ENCODE measurements at places on chromosomes 12 and 14.
A peak's percentile ranks its signal among the peaks of the same experiment; 100 is the strongest.

GRCh38 chr12:67593461-67594330 is 54.8 kb upstream of the DYRK2 start:
- DNase-seq: no peak

GRCh38 chr14:87813211-87813610 is 179.8 kb downstream of the GALC start:
- no peak for DNase-seq

DNA sequence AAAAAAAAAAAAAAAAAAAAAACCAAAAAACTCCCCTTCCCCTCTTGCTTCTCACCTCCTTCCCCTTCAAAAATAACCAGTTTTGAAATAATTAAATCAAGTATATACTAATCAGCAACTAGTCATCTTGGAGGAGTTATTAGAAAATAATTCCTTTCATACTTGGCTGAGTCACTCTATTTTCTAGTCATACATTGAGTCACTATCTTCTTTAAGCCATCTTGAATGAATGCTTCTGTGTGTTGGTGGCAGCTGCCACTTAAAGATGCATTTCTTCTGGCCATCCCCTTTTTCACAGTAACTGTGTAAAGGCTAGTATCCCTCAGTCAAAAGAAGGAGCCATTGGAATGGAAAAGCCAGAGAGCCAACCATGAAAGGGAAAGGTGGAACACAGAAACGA is 84.2 kb upstream of the TMEM263 start:
- no peak for DNase-seq

DNA sequence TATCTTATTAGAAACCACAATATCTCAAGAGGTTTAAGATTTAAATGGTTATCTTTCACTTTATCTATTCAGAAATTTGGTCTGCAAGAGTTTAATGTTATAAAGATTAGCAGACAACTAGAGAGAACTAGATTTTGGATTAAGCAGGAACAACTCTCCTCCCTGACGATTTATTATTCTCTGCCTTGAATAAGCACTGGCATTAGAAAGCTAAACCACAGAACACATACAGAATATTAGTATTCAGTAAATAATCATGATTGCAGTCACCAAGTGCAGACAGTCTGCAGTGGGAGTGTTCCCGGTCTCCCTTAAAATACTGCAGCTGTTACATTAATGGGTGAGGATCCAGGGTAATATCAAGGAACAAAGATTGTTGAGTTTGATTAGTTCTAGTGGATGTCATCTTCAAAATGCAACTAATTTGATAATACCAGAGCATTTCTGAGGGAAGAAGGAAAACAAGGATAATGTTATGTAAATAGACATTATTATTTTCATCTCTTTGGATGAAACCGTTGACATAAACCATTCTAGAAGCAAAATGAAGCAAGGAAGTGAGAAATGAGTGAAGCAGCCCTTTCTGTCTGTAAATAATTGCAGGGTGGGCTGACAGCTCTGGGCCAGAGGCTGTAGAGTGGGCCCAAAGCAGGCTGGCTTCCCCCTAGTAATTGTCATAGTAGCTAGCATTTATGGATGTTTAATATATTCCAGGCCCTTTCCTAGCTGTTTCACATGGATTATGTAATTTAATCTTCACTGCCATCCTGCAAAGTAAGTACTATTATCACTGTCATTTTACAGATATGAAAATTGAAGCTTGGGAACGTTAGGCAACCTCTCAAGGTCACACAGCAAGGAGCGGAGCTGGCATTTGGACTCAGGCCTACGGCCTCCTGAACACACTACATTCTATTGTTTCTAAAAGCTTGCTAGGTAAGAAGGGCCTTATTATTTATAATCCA is 79.4 kb downstream of the DYRK2 start:
- no peak for DNase-seq

DNA sequence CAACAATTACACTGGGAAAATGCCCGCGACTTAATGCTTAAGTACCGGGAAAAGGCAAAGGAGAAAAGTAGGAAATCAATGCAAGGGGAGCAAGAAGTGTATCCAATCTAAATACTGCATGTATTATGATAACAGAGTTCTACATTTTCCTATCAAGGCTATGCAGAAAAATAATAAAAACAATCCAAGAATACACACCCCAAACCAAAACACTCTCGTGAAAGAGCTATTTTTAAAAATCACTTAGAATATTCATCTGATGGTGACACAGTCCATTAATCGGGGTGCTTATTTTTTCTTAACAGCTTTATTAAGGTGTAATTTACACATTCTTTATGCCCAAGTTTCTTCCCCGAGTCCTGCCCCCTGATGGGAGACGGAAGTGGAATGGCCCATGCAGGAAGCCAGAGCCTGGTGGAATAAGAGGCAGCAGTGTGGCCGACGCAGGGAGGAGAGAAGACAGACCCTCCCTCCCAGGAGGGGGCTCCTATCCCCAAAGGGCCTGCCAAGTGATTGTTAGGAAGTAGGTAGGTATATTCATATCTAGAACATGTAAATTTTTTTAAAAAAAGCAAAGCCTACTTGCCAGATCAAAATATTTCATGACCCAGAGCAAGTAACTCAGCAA is 174.3 kb downstream of the FOXN3 start:
- no peak for DNase-seq

DNA sequence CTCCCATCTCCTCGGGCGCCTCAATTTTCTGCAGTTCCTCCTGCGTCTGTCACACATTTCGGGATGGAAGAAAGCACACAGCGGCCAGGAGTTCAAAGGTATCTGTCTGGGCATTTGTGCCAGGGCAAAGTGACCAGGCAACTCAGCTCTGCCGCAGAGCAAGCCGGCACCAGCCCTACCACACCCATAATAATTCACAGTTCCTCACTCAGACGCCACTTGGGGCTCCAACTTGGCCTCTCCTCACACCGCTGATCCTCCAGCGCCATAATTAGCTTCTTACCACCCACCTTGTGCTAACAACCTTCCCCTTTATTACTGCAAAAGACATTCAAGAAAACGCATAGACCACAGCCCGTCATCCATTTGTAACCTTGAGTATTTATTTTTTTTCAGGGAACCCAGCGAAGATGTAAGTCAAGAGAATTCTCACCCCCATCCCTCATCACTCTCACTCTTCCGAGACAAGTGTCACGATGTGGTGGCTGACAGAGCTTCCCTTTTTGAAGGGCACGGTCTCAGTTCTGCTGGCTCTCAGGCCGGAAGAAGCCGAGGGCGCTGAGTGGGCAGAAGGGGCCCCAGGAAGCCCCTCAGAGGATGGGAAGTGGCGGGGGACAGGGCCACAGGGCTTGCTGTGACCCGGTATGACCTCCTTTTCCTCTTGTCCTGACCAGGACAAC is 25.2 kb upstream of the NCOR2 start:
- no peak for DNase-seq

DNA sequence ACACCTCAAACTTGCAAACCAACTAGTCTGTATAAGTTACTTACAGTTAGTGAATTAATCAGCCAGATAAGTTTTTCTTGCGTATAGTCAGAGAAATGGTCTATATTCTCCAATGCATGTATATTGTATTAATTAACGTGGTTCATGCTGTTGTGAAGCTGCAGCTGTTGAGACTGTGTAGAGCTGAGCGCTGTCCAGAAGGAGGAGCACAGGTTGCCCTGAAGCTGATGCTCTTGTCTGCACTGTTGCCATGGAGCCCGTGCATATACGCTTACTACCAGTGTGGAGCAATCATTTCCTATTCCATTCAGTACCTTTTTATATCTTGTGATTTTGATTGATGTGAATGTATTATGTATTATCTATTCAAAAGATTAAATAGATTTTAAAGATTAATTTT is 74.3 kb upstream of the ARID2 start:
- peak; percentile 31 for DNase-seq

- no peak for DNase-seq
Measured at GRCh38 chr12:91404441-91404840, 221.8 kb upstream of the DCN start.

GRCh38 chr12:110277530-110278254 is 3.4 kb upstream of the ATP2A2 start:
- no peak for DNase-seq
